HT1080 (cell line): ENCODE measurements at places on chromosomes 7 and 10.

DNA sequence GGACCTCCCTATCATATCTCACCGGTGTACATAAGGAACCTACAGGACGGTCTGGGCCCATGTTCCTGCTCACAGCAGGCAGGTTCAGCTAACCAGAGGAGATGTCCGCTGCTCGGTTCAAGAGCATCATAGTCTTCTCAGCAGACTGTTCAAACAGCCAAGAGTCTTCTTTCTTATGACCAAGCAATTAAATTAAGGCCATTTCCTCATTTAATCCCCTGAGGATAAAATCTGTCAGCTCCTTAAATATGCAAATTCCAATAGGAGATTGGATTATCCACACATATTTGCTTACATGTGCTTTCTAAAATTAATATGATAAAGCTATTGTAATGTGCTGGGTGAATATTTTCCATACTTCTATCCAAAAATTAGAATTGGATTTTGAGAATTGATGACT, 59.7 kb downstream of the LMBR1 start:
- DNase-seq: no peak

GRCh38 chr10:27192284-27192683, 37.1 kb downstream of the MASTL start:
- peak; percentile 96 for DNase-seq

- peak; percentile 40 for DNase-seq
Measured at GRCh38 chr7:105916603-105917002, 40.2 kb upstream of the ATXN7L1 start.

- no peak for DNase-seq
Measured at GRCh38 chr10:114166043-114166442, 8.0 kb downstream of the CCDC186 start.

DNA sequence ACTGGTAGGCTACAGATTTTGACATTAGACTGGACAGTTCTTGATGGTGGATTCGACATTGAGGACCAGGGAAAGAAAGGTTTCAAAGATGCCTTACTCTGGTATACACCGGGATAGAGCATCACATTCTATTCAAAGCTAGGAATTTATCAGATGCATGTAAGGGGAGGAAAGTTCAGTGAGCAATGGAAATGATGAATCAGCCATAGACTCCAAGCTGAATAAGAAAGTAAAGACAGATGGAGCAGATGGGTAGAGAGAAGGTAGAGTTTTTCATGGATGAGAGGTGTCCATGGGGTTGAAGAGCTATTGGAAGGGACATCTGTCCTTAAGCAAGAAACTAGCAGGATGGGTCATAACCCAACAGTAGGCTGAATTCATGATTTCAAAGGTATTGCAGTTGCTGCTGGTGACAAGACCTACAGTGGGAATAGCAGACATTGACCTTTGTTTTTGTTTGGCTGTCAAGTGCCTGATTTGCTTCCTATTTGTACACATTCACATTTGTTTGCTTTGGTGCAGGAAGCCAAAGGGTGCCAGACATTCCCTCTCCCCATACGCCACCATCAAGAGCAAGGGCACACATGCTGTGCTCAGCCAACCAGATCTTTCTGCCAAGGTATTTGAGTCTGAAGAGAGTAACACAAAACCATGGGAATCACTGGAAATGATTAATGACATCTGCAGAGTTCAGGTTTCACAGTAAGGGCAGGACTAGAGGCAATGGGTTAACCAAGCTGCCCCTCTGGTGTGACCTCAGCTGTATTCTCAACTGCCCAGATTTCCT, 8.6 kb upstream of the CACUL1 start:
- DNase-seq: no peak

DNA sequence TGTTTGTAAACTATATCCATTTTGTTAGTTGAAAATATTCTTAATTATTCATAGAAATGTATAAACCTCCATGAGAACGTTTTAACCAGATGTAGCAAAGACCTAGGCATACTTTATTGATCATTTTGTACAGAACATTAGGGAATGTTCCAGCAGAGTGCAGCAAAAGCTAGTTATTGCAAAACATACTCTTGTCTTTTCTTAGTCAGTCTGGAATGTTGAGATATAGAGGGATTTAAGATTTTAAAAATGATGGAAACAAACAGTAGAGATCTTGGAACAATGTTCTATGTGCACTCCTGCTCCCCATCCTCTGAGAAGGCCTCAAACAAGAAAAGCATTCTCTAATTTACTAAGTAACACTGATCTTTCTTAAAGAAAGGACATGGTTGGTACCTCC, 292.1 kb downstream of the BBS9 start:
- no peak for DNase-seq
